ENCODE measurements at places on chromosomes 6 and 20. TPM values are rescaled to one million over a fixed set of nuclear protein-coding genes. Genes with fewer than 3 reads are reported as not detected.
A peak's percentile ranks its signal among the peaks of the same experiment; 100 is the strongest.

GRCh38 chr6:118812970-118813369 is 81.0 kb upstream of the ASF1A start:
- no peak overlapping the region for H3K27ac ChIP-seq
- no peaks in the 10 kb centered on the region for H3K4me1 ChIP-seq
- peak; percentile 51 for DNase-seq
- H3K4me3 ChIP-seq: no peak overlapping the region
- no peaks in the 10 kb centered on the region for H3K27me3 ChIP-seq
- peaks cover 5% of the 10 kb centered on the region for H3K36me3 ChIP-seq

DNA sequence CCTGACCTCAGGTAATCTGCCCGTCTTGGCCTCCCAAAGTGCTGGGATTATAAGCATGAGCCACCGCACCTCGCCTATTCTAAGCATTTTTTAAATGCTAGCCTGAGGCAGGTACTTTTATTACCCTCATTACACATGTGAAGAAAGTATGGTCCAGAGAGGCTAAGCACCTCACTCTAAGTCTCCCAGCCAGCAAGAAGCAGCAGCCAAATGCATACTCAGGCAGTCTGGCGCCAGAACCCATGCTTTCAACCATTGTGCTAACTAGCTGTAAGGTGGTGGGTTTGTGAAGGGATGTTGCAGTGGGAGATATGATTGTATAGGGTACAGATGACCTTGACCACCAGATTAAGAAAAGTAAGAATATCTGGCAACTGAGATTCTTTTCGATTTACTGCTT is 26.1 kb upstream of the RIPOR2 start:
- DNase-seq: no peak
- H3K27ac ChIP-seq: no peak overlapping the region
- no peaks in the 10 kb centered on the region for H3K36me3 ChIP-seq

- H3K36me3 ChIP-seq: no peaks in the 10 kb centered on the region
- no peak overlapping the region for H3K4me3 ChIP-seq
- no peak overlapping the region for H3K27ac ChIP-seq
- no peaks in the 10 kb centered on the region for H3K4me1 ChIP-seq
Observed at GRCh38 chr6:40692337-40692736, 105.2 kb upstream of the LRFN2 start.

SIGLEC1 gene
- total RNA-seq: not detected

SH3BGRL2 gene
- 9.7 TPM for total RNA-seq

Measured in IMR-90 (cell line).